ENCODE measurements at places on chromosomes 4 and X.

DNA sequence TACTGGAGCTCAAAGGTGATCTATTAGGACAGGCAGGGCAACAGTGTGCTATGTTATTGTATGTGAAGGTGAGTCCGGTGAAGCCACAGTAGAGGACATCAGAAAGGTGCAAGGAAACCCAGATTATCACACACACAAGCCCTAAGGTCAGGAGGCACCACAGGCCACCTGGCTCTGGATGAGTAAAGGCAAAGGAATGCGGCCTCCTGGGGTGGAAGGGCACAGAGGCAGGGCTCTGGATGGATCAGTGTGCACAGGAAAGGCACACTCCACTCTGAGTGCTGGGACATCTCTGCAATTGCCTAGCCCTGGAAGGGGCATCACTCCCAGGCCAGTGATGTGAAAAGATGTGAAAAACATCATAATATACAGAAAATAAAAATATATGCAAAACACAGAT lies 683.5 kb downstream of the TRIML1 start:
- DNase-seq: no peak

DNA sequence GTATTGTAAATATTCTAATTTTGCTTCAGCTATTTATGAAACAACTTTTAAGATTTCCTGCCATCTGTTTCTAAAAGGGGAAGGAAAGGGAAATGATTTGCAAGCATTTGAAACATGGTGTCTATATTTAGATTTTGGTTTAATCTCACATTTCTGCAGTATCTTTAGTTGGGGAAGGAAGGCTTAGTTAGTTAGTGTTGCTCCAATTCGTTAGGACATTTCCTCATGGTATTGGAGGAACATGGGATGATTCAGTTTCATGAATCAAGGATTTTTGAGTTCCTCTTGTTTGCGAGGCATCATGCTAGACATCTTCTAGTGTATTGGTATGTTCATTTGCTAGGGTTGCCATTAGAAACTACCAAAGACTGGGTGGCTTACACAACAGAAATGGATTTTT lies 20.5 kb upstream of the TMEM192 start:
- DNase-seq: no peak

DNA sequence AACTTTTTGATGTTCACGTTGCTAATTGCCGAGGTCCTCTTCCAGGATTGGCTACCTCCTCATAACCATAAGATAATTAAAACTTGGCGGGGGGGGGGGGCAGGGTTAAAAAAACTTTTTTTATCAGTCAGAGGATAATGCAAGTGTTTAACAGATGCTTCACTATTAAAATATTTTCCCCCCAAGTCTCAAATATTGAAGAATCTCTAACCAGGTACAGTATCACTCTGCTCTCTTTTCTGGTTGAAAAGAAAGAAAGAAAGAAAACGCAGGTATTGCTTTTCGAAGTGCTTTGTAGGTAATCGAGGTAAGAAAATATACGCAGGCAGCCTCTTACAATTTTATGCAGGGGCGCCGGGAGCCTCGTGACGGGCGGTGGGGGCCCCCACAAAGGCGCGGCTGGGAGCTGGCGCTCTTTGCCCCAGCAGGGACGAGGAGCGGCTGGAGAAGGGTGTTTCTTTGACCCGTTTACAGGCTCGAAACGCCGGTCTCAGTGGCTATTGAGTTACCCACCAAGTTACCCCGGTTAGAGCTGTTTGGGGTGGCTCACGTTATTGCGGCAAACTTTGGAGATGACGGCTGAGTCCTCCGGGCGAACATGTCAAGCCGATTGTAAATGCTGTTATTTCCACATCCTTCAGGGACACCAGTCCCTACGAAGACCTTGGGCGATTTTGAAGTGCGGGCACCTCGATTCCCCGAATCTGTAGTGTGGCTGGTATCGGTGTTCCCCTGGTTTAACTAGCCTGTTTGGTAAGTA lies 477 bp upstream of the HAND2 start:
- no peak for DNase-seq

GRCh38 chr4:153023692-153024394 lies 87.7 kb downstream of the FHDC1 start:
- DNase-seq: no peak

- DNase-seq: no peak
These were observed 13.6 kb upstream of the GPR174 start for GRCh38 chrX:79130857-79131256.
